ENCODE measurements at places on chromosomes 16 and 17.

DNA sequence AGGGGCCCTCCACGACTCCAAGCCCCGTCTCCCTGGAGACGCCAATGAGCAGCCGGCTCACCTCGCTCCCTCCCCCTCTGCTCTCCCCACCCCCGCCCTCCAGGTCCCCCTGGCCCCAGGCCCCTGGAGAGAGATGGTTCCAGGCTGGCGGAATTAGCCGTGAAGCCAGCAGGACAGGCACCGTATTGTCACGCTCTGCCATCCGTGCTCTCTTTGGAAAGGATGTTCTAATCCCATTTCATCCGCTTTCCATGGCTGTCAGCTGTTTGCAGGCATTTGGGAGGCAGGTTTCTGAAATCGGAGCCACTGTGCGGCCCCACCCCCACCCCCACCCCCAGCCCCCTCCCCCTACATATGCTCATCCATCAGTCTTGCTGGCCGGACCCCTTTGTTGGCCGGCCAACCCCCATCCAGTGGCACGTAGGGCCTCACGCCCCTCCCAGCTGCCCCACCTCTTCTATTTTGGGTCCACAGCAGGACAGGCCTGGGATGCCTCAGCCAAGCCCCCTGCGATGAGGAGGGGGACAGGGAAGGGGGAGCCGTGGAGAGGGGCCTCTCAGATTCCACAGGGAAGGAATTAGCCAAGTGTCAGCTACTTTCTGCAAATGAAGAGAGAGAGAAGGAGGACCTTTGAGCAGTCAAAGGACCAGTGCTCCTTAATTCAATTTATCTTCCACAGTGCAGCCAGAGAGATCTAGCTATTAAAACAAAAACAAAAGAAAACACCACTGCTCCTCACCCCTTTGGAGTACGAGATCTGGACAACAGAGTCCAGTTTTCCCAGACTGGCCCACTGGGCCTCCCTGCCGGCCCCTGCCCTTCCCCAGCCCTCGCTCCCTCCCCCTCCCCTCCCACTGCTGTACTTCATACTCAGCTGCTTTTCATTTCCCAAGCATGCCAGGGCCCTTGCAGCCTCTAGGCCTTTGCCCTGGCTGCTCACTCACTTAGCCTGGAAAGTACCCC lies 30.7 kb downstream of the SDK2 start:
- DNase-seq, result no peak

DNA sequence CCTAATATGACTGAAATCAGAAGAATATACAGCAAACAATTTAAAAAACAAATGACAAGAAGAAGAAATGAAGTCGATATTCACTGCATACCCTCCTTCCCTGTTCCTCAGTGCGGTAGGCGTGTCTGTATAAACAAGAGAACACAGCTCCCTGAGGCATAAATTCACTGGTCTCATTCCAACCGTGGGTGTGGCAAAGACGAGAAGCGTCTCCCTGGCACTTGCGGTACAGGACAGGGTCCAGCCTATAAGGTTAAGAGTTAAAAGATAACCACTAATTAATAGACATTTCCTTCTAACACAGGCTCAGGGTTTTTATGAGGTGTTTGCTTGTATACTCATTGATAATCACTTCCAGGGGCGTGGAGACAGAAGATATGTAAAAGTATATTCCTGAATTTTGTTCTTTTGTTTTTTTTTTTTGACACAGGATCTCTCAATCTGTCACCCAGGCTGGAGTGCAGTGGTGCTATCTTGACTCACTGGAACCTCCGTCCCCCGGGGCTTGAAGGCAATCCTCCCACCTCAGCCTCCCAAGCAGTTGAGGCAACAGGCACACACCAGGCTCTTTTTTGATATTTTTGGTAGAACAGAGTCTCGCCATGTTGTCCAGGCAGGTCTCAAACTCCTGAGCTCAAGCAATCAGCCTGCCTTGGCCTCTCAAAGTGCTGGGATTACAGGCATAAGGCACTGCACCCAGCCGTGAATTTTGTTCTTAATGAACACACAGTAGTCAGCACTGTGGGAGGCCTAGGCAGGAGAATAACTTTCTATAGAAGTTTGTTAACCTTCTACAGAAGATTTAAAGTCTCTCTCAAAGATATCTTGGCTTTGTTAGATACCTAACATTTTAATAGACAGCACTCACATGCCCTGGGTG lies 59.1 kb upstream of the CLEC18B start:
- DNase-seq, result no peak

DNA sequence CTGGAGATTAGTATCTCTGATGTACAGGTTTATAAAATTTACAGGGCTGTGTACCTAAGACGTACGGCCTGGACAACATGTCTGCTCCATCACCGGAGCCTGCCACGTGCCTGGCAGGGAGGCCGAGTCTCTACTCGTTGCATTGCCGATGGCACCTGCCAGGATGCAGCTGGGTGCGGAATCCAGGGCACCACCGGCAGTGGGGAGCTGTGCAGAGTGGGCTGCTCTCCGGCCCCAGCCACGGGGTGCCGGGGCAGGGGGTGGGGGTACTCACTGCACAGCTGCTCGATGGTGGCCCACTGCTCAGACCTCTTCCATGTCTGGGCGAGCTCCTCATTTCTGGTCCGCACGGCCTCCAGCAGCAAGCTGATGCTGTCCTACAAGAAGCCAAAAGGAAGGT lies 13.1 kb upstream of the FAAP100 start:
- DNase-seq, result no peak

- no peak for DNase-seq
These were observed 32.7 kb downstream of the CMC2 start for GRCh38 chr16:80973991-80974390.

- no peak for DNase-seq
These were observed 1.8 kb downstream of the VASN start for GRCh38 chr16:4373356-4373908.
